ENCODE measurements at places on chromosomes 16 and 17. TPM values are rescaled to one million over a fixed set of nuclear protein-coding genes. Genes with fewer than 3 reads are reported as not detected.

DNA sequence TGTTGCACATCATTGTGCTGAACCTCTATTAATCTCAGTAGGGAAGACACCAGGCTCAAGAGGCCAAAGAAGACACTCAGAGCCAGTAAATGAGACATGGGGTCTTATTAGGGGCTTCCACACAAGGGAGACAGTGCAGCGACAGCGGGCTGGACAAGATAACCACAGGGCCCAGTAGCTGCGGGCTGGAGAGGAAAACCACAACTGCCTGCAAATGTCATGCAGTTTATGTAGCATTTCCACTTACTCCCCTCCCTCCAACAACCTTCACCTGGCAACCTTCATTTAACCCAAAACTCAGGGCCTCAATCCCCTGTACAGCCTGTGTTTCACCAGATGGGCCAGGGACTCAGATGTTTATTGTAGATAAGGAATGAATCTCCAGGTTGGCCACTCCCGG, 185.6 kb downstream of the UTP18 start:
- no peak for DNase-seq

Gene UTP4
- total RNA-seq, result 97.9 TPM

Gene STX1B
- not detected for total RNA-seq

Gene CCL4
- total RNA-seq, result not detected

Gene CNGB1
- total RNA-seq, result 0.20 TPM

- DNase-seq, result no peak
Measured at GRCh38 chr17:78747488-78747887, 34.6 kb downstream of the CYTH1 start.
